Activated CD4-positive, alpha-beta memory T cell treated with anti-CD3 and anti-CD28 coated beads, Interleukin-2, amount 10 ng/mL, durations not matched to agents 7 days and 5 days (primary cell): ENCODE measurements at places on chromosomes 1 and 21. TPM values are rescaled to one million over a fixed set of nuclear protein-coding genes. Genes with fewer than 3 reads are reported as not detected.

GRCh38 chr21:21864321-21864840 is 866.2 kb downstream of the NCAM2 start:
- no peaks in the 10 kb centered on the region for H3K27me3 ChIP-seq
- no peak overlapping the region for H3K27ac ChIP-seq
- no peak overlapping the region for H3K4me3 ChIP-seq

GRCh38 chr21:23921670-23922418 is 1685.4 kb downstream of the MRPL39 start:
- DNase-seq = no peak
- H3K36me3 ChIP-seq = no peaks in the 10 kb centered on the region
- H3K4me1 ChIP-seq = peaks cover 17% of the 10 kb centered on the region
- no peak overlapping the region for H3K27ac ChIP-seq
- H3K4me3 ChIP-seq = no peak overlapping the region

EPHA10 gene
- total RNA-seq = not detected

- peaks cover 3% of the 10 kb centered on the region for H3K36me3 ChIP-seq
- DNase-seq = no peak
- no peaks in the 10 kb centered on the region for H3K4me1 ChIP-seq
These were observed 138.0 kb downstream of the PIK3R3 start for GRCh38 chr1:45994423-45994822.

PTPRC gene
- total RNA-seq = 724 TPM

- H3K4me3 ChIP-seq = no peak overlapping the region
- no peaks in the 10 kb centered on the region for H3K4me1 ChIP-seq
- no peak overlapping the region for H3K27ac ChIP-seq
- no peaks in the 10 kb centered on the region for H3K27me3 ChIP-seq
- DNase-seq = peak; percentile 40
These were observed 130.0 kb upstream of the KCNJ15 start for GRCh38 chr21:38126666-38127303.

FAM131C gene
- 5.1 TPM for total RNA-seq

- H3K27me3 ChIP-seq = no peaks in the 10 kb centered on the region
- peaks cover 4% of the 10 kb centered on the region for H3K4me1 ChIP-seq
- H3K4me3 ChIP-seq = no peak overlapping the region
- H3K36me3 ChIP-seq = no peaks in the 10 kb centered on the region
These were observed 32.3 kb downstream of the RPL5 start for GRCh38 chr1:92864131-92864530.

- no peaks in the 10 kb centered on the region for H3K36me3 ChIP-seq
- peak overlapping the region; percentile 91 for H3K4me3 ChIP-seq
- H3K27me3 ChIP-seq = peaks cover 35% of the 10 kb centered on the region
- peak overlapping the region; percentile 74 for H3K27ac ChIP-seq
- peak; percentile 26 for DNase-seq
- H3K4me1 ChIP-seq = peaks cover 51% of the 10 kb centered on the region
These were observed 544 bp downstream of the ILDR2 start for GRCh38 chr1:166974647-166975345.

HSD3B2 gene
- not detected for total RNA-seq

GRCh38 chr21:40047993-40048730 is 180.9 kb downstream of the PCP4 start:
- H3K27me3 ChIP-seq = no peaks in the 10 kb centered on the region
- no peaks in the 10 kb centered on the region for H3K4me1 ChIP-seq
- no peak for DNase-seq
- H3K36me3 ChIP-seq = no peaks in the 10 kb centered on the region
- no peak overlapping the region for H3K4me3 ChIP-seq
- no peak overlapping the region for H3K27ac ChIP-seq
